ENCODE measurements at places on chromosomes 7 and 10. TPM values are rescaled to one million over a fixed set of nuclear protein-coding genes. Genes with fewer than 3 reads are reported as not detected.

CALHM1 gene
- not detected for total RNA-seq

MUC12 gene
- not detected for total RNA-seq

MYL10 gene
- total RNA-seq = not detected

CTAGE8 gene
- 0.48 TPM for total RNA-seq

ECHDC3 gene
- 577 TPM for total RNA-seq

SNX10 gene
- 65.6 TPM for total RNA-seq

TLX1 gene
- total RNA-seq = not detected

ITGA8 gene
- 2.2 TPM for total RNA-seq

NPS gene
- total RNA-seq = not detected

LIPK gene
- total RNA-seq = not detected

SSMEM1 gene
- not detected for total RNA-seq

DNA sequence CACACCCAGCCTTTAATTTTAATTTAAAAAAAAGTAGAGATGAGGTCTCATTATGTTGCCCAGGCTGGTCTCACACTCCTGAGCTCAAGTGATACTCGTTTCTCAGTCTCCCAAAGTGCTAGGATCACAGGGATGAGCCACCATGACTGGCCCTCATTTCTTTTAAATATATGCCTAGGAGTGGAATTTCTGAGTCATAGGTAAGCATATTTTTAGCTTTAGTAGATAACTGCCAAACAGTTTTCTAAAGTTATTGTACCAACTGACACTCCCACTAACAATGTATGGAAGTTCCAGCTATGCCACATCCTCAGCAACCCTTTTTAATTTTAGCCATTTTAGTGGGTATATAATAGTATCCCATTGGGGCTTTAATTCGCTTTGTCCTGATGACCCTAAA lies 13.8 kb upstream of the PPIF start:
- no peak for DNase-seq

DNA sequence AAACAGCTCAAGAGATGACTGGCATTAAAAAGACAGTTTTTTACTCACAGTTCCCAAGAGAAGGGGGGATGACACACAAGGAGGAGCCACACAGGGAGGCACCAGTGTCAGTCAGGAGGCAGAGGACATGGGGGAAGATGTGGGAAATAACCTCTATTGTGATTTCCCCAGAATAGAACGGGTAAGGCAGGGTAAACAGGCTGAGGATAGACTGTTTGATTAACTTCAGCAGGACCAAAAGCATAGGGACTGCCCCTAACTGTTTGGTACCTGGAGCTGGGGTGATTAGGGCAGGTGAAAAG lies 60.7 kb downstream of the RAPGEF5 start:
- DNase-seq = no peak

GRCh38 chr10:43682956-43683355 lies 34.3 kb upstream of the ZNF32 start:
- DNase-seq = no peak

GRCh38 chr10:102802920-102803534 lies 34.2 kb downstream of the CYP17A1 start:
- peak; percentile 58 for DNase-seq

DNA sequence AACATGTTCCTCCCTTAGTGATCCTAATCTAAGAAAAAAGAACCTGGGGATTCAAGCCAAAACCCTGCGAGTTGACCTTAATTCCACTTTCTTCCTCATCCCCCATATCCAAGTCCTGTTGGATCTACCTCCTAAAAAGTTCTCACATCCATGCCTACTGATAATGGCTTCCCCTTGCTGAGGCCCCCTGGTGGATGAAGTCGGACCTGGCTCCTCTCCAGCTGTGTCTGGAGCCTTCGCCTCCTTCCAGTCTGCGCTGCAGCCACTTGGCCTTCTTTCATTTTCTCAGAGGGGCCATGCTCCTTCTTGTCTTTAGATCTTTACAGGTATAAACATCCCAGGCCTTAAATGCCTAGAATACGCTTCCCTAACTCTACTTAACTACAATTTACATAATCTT lies 8.1 kb downstream of the PDE1C start:
- DNase-seq = peak; percentile 34

DNA sequence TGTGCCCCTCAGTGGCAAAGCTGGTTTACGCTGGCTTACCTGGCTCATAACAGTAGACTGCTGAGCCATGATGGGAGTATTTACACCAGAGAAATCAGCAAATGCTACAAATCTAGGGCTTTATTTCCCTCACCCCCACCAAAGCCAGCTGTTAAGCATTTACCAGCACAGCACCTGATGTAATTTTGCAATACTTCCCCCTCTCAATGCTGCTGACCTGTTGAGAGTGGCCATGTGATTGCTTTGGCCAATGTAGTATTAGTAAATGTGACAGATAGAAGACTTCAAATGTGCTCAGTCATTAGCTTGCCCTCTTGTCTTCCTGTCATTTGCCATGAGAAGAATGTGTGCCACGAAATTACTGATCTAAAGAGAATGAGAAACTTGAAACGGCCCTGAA lies 46.6 kb downstream of the HERPUD2 start:
- DNase-seq = no peak

GRCh38 chr7:46741181-46741580 lies 820.1 kb upstream of the IGFBP3 start:
- no peak for DNase-seq

- no peak for DNase-seq
These were observed 79.1 kb downstream of the TRIM24 start for GRCh38 chr7:138538997-138539644.

GRCh38 chr7:23570592-23571200 lies 26.5 kb upstream of the CCDC126 start:
- DNase-seq = peak; percentile 68

- no peak for DNase-seq
These were observed 1.0 kb downstream of the CACNA2D1 start for GRCh38 chr7:82442492-82443035.

DNA sequence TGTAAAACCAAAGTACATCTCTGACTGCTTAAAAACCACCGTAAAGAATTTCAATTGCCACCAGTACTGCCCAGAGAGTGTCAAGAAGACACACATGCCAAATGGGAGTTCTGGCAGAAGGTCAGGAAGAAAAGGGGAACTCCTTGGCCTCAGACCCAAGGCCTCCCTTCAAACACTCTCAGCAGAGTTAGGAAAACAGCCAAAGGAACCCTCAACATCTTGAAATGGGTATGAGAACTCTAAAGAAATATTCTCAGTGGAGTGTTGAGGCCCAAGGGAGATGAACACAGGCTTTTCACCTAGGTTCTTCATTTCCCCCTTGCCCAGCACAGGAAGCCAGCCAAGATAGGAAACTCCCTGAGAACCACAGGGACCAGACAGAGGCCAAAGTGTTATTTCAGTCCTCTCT lies 96.1 kb upstream of the ASAH2 start:
- DNase-seq = no peak

GRCh38 chr10:74892839-74893238 lies 66.4 kb downstream of the KAT6B start:
- no peak for DNase-seq

DNA sequence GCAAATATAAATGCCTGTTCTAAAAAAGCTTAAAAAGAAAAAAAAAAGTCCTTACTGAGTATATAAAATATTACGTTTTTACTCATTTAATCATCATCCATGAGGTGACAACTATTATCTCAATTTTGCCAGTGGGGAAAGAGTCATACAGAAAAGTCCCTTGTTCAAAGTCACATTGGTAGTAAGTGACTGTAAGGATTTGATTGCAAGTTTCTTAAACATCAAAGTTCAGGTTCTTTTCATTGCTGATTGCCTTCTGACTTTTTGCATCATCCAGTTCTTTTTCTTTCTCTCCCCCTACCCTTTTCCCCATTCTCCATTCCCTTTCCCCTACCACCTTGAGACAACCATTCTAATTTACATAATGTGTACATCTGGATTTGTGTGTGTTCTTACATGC lies 363.3 kb downstream of the NRG3 start:
- no peak for DNase-seq

- DNase-seq = no peak
These were observed 11.9 kb upstream of the ERVW-1 start for GRCh38 chr7:92489634-92490033.

GRCh38 chr7:140003913-140004382 lies 58.8 kb downstream of the PARP12 start:
- no peak for DNase-seq

GRCh38 chr7:156842740-156843140 lies 50.2 kb downstream of the LMBR1 start:
- no peak for DNase-seq

DNA sequence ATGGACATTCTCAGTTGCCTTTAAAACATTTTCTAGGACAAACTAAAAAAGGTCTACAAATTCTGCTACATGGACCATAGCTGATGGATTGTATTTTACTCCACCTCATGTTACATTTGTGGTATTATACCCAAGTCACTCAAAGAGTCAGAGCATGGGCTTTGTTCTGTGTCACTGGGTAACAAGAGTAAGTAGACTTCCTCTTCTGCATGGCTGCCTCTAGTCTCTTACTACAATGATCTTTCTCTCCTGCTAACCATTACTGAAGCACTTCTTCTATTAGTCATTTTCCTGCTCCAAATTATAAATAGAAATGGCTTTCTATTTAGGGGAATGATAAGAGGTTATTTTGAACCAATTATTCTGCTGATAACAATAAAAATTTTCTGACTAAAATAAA lies 727.4 kb upstream of the NRP1 start:
- DNase-seq = no peak

DNA sequence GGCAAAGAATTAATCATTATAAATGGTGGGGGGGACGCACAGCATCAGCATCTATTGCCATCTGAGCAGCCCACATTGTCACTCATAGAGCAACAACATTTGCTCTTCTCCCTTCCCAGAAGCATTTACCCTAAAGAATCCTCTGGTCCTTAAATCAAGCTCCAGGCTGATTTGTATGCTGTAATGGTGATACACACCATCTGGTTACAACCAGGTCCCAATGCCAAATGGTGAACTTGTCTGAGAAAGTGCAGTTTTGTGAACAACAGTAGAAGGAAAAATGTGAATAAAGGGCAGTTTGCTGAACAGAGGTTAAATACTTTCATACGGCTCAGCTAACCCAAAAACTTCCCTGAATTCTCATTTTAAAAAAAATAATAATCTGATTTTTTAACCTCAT lies 38.8 kb upstream of the TCF7L2 start:
- DNase-seq = no peak

- no peak for DNase-seq
These were observed 3.6 kb downstream of the ZNF488 start for GRCh38 chr10:47380341-47381102.

DNA sequence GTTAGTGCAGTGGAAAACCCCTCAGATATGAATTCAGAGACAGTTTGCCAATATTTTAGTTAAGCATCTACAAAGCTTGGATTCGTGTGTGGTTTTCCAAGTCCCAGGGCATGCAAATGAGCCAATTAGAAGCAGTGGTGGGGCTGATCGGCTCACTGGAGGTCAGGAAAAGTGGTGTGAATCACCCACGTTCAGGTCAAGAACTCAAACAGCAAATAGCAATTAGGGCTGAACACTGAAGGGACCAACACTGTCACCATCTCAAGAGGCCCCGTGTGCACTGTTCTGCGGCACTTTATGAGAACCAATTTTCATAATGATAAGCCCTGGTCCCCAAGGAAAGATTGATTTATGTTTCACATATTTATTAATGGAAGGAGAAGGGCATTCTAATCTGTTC lies 68.9 kb downstream of the ADARB2 start:
- DNase-seq = no peak

DNA sequence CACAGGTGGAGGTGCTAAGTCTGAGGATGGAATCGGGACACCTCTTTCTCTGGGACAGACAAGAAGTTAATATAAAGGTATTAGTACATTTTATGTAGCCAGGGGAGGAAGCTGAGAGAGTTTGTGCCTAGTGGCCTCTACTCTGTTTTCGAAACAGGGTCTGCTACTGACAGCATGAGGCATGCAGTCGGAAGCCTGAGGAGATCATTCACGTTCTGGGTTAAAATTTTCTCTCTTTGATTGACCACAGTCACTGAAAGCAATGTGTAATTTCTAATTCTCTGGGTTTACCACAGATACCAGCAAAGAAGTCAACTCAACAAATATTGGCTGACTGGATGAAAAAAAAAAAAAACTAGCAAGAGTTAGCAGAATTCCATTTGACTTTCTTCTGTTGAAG lies 53.3 kb upstream of the KCTD7 start:
- DNase-seq = no peak

DNA sequence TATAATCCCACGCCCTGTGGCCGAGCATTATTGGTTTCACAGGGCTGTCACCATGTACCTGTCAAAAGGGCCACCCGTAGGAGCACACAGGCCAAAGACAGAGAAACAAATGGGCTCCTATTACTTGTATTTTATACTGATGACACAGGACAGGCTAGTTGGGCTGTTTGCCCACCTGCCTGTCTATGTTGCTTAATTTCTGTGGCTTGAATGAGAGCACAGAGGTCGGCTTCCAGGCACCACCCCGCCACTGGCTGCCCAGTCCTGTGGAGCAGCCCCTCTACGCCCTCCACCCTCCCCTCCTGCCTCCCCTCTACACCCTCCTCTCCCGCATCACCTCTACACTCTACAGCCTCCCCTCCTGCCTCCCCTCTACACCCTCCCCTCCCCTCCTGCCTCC lies 652.9 kb downstream of the SDK1 start:
- DNase-seq = no peak

- DNase-seq = no peak
These were observed 86.0 kb downstream of the CH25H start for GRCh38 chr10:89120931-89121763.

- DNase-seq = no peak
These were observed 29.0 kb downstream of the IQCE start for GRCh38 chr7:2587778-2588177.

GRCh38 chr7:17183630-17184328 lies 114.7 kb upstream of the AHR start:
- DNase-seq = no peak

GRCh38 chr7:47816647-47817046 lies 131.6 kb downstream of the PKD1L1 start:
- DNase-seq = no peak

DNA sequence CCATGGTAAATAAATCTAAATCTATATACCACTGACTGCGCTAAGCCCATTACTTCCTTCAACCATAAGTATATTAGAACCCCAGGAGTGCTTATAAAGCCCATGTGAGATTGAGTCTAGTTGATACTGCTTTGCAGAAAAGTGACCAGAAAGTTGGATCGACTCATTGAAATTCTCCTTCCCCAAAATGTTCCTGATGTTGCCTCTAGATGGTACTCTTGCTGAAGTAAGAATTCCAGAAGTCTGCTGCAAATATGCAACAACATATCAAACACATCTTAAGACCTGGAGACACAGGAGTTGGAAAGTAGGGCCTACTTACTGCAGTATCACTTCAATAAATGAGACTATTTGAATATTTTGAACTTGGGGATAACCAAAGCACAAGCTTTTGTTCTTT lies 550.8 kb downstream of the IPMK start:
- no peak for DNase-seq

GRCh38 chr7:68441645-68442044 lies 1156.6 kb upstream of the AUTS2 start:
- no peak for DNase-seq

Measured in omental fat pad (tissue), 4 donors.